Ascending aorta (tissue), 2 donors: ENCODE measurements at places on chromosomes 11 and 22.

DNA sequence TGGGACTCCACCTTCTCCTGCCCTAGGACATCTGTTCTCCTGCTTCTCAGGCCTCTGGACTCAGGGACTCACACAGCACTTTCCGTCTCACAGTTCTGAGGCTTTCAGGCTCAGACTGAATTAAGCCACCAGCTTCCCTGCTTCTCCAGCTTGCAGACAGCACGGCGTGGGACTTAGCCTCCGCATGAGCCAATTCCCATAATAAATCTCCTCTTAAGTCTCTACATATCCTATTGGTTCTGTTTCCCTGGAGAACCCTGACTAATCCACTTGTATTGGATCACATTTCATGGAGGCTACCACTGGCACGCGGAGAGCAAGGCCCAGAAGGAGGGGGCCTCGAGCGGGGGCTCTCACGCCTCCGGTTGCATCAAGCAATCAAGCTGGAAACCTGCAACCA lies 1313.6 kb downstream of the TBC1D22A start:
- H3K4me1 ChIP-seq: no peaks in the 10 kb centered on the region
- no peak overlapping the region for H3K4me3 ChIP-seq
- DNase-seq: no peak
- H3K27me3 ChIP-seq: no peaks in the 10 kb centered on the region
- no peaks in the 10 kb centered on the region for H3K36me3 ChIP-seq

- no peaks in the 10 kb centered on the region for H3K4me1 ChIP-seq
- DNase-seq: no peak
- no peak overlapping the region for H3K4me3 ChIP-seq
- H3K27me3 ChIP-seq: no peaks in the 10 kb centered on the region
- H3K36me3 ChIP-seq: no peaks in the 10 kb centered on the region
Measured at GRCh38 chr11:96760815-96761214, 371.0 kb downstream of the JRKL start.

DNA sequence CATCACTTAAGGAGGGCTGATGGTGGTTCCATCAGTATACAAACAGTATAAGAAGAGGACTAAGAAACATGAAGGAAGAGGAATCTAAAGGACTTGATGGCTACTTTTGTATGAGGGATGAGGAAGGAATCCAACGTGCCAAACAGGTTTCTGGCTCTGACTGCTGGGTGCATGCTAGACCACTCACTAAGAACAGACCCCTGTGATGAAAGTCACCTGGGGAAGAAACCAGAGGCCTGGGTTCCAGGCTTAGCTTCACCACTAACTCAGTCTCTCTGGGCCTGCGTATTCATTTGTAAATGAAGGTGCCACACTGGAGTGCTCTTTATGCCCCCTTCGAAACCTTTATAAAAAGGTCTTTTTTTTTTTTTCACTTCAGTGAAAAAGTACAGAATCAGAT lies 55.1 kb downstream of the AAMDC start:
- no peak overlapping the region for H3K4me3 ChIP-seq
- H3K27me3 ChIP-seq: no peaks in the 10 kb centered on the region
- H3K36me3 ChIP-seq: peaks cover 62% of the 10 kb centered on the region
- DNase-seq: no peak
- H3K4me1 ChIP-seq: no peaks in the 10 kb centered on the region

GRCh38 chr11:132456751-132457328 lies 1075.5 kb downstream of the OPCML start:
- no peak overlapping the region for H3K27ac ChIP-seq
- no peak for DNase-seq
- no peaks in the 10 kb centered on the region for H3K27me3 ChIP-seq
- no peak overlapping the region for H3K4me3 ChIP-seq
- H3K36me3 ChIP-seq: no peaks in the 10 kb centered on the region

GRCh38 chr11:44818110-44818509 lies 91.3 kb downstream of the TSPAN18 start:
- H3K4me1 ChIP-seq: no peaks in the 10 kb centered on the region
- H3K27me3 ChIP-seq: no peaks in the 10 kb centered on the region
- no peaks in the 10 kb centered on the region for H3K36me3 ChIP-seq
- no peak overlapping the region for H3K27ac ChIP-seq

DNA sequence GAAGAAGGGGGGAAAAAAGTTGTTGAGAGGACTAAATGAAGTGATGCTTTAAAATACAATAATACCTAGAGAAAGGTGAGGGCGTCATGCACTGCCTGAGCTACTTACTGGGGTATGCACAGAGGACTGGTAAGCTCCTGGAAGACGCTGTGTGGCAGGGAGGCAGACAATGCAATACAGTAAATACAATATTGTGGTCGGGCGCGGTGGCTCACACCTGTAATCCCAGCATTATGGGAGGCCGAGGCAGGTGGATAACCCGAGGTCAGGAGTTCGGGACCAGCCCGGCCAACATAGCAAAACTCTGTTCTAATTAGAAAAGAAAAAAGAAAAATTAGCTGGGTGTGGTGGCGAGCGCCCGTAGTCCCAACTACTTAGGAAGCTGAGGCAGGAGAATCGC lies 683 bp upstream of the SYTL2 start:
- peak overlapping the region; percentile 63 for H3K4me3 ChIP-seq
- H3K4me1 ChIP-seq: peaks cover 9% of the 10 kb centered on the region
- no peaks in the 10 kb centered on the region for H3K36me3 ChIP-seq
- no peak overlapping the region for H3K27ac ChIP-seq
- DNase-seq: no peak

GRCh38 chr11:12125609-12126149 lies 15.3 kb downstream of the MICAL2 start:
- peaks cover 16% of the 10 kb centered on the region for H3K36me3 ChIP-seq
- peaks cover 83% of the 10 kb centered on the region for H3K4me1 ChIP-seq
- peak overlapping the region; percentile 92 for H3K27ac ChIP-seq
- peak; percentile 8 for DNase-seq

DNA sequence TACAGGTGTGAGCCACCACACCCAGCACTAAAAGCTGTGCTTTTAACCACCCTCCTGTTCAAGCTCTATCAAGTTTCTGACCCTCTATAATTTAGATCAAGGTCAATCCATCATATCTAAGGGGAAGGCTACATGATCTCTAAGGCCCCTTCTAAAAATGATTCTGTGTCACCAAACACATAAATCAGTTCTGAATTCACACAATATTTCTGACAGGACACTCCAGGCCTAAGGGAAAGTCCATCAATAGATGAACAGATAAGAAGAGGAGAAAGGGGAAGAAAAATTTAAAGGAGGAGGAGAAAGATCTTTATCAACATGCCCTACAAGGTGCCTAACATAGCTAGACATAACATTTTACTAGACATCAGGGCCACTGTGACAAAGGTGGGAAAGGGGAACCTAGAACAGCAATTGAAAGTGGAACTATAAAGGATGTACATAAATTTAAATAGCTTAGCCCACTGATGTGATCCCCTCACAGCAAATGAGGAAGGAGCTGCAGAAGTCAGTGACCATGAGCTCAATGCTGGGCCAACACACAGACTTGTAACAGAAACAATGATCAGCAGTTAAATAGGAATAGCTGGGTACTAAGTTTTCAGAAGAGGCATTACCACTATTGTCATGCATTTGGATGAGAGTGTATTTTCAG lies 4.7 kb downstream of the PRCP start:
- H3K4me1 ChIP-seq: no peaks in the 10 kb centered on the region
- H3K27me3 ChIP-seq: no peaks in the 10 kb centered on the region
- H3K27ac ChIP-seq: no peak overlapping the region
- no peak for DNase-seq
- no peak overlapping the region for H3K4me3 ChIP-seq

GRCh38 chr11:47443028-47443700 lies 5.8 kb downstream of the RAPSN start:
- no peak overlapping the region for H3K27ac ChIP-seq
- no peaks in the 10 kb centered on the region for H3K27me3 ChIP-seq
- no peak for DNase-seq
- H3K36me3 ChIP-seq: no peaks in the 10 kb centered on the region
- H3K4me1 ChIP-seq: no peaks in the 10 kb centered on the region

DNA sequence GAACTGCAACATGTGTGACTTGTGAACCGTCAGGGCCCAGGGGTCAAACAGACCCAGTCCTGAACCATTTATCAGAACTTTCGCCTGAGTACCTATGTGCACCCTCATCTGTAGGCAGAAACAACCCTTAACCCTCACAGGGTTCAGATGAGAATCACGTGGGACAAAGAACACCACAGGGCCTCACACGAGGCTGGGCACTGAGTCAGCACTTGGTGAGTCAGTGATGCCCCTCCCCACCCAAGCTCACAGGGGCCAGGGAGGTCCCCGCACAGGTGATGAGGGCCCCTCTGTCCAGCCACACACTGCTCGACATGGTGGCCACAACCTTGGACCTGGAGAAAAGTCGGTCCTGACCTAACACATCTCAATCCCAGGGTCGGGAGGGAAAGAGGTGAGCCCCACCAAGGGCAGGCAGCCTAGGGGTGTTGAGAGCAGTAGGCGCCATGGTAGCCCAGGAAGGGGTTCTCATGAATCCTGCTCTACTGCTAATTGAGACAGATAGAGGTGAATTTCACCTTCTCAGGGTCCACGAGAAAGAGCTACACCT lies 176.4 kb downstream of the SHANK2 start:
- no peak for DNase-seq
- H3K27ac ChIP-seq: no peak overlapping the region
- no peaks in the 10 kb centered on the region for H3K27me3 ChIP-seq
- no peak overlapping the region for H3K4me3 ChIP-seq
- H3K36me3 ChIP-seq: no peaks in the 10 kb centered on the region
- no peaks in the 10 kb centered on the region for H3K4me1 ChIP-seq

GRCh38 chr11:61049063-61049377 lies 53.3 kb upstream of the CD5 start:
- no peaks in the 10 kb centered on the region for H3K36me3 ChIP-seq
- DNase-seq: no peak
- H3K27me3 ChIP-seq: no peaks in the 10 kb centered on the region
- H3K27ac ChIP-seq: no peak overlapping the region
